ENCODE measurements at places on chromosomes 12 and 14.

- DNase-seq = no peak
These were observed 164.4 kb downstream of the TSPAN9 start for GRCh38 chr12:3241621-3242020.

GRCh38 chr12:58156697-58157096, 215.3 kb downstream of the ATP23 start:
- no peak for DNase-seq

- DNase-seq = no peak
These were observed 60.7 kb downstream of the CCNK start for GRCh38 chr14:99541677-99542470.

- DNase-seq = no peak
These were observed 387.0 kb upstream of the GARIN6 start for GRCh38 chr12:99260456-99260996.

DNA sequence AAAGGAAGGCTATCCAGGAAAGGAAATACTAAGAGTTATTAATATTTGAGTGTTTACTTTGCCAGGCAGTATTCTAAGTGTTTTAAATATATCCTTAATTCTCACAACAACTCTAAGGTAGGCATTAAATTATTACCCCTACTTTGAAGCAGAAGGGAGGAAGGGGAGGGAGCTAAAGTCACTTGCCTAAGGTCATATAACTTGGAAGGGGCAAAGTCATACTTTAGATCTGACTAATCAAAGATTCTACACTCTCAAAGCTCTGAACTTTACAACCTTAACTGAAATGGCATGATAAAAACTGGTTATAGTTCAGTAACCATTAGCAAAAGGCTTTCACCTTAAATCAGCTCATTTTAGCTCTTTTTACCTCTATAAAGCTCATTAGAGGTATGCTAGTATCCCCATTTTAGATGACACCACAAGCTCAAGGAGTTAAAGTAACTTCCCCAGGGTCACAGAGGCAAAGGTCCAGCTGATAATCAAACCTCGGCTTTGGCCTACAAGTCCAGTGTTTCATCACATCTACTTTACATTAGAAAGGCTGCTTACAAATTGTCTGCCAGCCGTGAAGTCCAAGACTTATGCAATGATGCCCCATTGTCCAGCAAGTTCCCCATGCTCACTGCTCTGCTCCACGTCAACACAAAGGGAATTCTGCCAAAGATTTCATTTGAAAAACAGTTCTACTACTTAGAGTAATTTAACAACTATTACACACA, 223.9 kb downstream of the MED13L start:
- peak; percentile 60 for DNase-seq

DNA sequence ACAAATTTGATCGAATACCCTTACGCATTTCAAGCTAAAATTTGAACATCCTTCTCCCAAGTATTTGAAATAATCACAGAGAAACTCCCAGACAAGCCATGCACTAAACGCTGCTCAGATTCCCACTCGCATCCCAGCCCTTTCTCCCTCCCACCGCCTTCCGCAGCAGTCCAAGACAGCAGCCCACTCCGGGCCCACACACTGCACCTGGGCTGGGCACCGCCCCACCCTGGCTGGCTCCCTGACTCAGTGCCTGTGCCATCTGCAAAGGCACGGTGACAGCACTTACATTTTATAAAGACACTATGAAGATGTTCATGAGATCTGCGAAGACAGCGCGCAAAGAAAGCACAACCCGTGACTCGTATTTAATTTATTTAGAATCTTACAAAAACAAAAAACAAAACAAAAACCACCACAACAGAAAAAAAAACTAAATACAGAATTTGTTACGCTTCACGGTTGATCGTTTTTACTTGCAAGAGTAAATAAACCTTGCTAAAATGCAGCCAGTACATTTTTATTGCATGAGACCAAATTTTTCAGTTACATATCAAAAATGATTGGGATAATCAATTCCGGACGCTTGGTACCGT, 17.2 kb upstream of the CDK2AP1 start:
- peak; percentile 77 for DNase-seq

DNA sequence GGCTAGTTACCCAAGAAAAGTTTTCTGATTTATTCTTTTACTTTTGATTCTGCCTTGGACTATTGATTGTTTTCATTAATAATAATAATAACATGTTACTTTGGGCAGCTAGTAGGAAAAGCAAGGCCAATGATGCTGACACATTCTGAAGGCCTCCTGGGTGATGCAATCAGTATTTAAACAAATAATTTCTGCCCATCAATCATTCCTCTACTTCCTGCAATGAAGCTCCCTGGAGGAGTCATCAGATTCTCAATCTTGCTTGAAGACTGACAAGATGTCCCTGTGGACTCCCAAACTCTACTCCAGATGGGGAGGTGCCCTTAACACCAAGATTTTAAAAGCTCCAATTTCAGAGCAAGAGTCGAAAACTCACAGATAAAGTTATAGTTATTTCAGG, at the start of gene SPX:
Gene SPX (plus strand): TSS at position 244 of the 400 bp plus-strand sequence. CDS start 177 bp downstream, outside the sequence.
- DNase-seq = no peak

DNA sequence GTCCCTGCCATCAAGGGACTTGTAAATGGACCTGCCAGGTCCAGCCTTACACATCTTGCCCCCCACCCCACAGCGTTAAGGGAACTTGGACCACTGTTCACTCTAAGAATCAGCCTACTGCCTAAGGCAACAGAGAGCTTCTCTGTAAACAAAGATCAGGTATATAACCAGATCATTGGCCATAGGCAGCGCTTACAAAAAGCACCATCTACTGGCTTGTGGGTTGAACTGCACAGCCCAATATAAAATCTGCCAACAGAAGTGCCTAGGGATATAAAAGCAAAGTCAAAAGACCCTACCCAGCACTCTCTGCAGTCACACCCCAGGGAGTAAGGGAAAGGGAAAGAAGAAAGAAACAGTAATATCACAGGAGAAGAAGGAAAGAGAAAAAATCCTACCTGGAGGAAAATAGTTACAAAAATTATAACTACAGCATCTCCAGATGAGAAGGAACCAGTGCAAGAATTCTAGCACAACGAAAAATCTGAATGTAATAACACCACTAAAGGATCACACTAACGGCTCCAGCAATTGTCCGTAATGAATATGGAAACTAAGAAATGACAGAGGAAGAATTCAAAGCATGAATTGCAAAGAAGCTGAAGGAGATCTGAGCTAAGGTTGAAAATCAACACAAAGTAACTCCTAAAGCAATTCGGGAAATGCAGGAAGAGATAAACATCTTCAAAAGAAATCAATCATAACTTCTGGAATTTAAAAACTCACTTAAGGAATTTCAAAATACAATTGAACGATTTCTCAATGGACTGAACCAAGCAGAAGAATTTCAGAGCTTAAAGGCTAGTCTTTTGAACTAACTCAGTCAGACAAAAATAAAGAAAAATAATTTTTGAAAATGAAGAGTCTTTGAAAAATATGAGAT, 95.2 kb upstream of the PCED1B start:
- no peak for DNase-seq

GRCh38 chr14:96826818-96827217, 29.6 kb downstream of the VRK1 start:
- DNase-seq = no peak

GRCh38 chr14:49582113-49582977, 3.8 kb downstream of the RPS29 start:
- DNase-seq = no peak

- no peak for DNase-seq
These were observed 1151.0 kb downstream of the BCL11B start for GRCh38 chr14:98120831-98121464.

DNA sequence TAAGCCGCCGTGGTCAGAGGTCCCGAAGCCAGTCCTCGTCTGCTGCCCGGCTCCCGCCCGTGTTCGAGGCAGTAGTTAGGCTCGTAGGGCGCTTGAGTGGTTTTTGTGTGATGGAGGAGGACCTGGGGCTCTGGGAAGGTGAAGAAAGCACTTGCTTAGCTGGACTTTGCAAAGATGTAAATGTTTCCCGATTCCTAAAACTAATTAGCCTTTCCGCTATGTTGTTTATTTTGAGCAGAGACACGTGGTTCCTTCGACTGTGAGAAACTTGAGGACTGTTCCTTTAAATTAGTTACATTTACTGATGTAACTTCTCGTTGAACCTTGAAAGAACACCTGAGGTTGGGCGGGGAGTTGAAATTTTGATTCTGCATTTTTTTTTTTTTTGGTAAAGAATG, 33.9 kb downstream of the MIA2 start:
- DNase-seq = no peak

DNA sequence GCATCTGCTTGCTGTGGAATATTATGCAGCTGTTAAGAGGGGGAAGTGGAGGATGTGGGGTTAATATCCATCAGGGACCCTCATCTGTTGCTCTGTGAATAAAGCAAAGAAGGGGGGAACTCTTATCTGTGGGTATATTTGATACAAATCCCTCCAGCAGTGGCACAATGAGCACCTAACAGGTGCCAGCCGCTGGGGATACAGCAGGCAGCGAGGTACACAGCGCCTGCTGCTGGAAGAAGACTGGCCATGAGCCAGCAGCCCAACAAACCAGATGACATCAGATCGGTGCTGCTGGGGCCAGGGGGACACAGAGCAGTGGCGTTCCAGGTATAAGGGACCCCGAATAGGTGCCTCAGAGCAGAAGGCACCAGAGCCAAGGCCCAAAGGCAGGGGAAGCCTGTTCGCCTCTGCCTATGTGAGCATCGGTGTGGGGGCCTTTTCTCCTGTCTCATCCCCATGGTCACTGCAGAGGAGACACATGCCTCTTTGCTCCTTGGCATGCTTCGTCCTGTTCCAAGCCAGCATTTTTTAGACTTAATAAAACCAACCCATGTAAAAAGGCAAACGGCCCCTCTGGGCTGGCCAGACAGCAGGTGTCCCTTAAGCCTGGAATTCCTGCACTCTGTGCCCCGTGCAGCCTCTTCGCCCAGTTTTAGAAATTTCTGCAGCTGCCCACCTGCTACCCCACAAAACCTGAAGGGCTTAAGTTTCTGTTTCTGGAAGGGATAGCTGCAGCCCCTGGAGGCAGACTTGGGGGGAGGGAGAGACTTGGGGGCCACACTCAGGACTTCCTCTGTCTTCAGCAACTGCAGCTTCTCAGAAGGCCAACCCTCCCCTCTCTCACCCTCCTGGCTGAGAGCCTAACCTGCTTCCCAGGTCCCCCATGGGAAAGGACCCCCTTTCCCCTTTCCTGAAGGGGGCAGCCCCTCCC, 1.6 kb upstream of the CKB start:
- DNase-seq = no peak

DNA sequence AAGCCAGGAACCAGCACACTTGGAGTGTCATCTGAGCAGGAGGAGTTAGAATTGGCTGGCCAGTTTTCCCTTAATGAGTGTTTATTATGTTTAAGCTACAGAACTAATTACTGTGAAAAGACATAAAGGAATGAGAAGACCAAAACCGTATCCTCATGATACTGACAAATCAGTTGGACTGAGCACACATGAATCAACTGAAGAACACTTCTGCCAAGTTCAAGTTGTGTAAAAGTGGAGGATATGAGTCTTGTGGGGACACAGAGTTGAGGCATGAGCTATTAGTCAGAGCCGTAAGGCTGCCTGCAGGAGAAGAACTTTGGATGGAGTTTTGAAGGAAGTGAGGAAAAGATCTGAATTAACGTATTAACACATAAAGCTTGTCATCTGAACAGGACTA, 43.1 kb downstream of the HMGA2 start:
- DNase-seq = no peak

- DNase-seq = no peak
These were observed 64.1 kb downstream of the ITPR2 start for GRCh38 chr12:26768611-26769603.

- DNase-seq = no peak
These were observed 7.4 kb upstream of the AMIGO2 start for GRCh38 chr12:47087088-47087688.

- DNase-seq = no peak
These were observed 8.0 kb downstream of the ASPG start for GRCh38 chr14:104093366-104094055.

DNA sequence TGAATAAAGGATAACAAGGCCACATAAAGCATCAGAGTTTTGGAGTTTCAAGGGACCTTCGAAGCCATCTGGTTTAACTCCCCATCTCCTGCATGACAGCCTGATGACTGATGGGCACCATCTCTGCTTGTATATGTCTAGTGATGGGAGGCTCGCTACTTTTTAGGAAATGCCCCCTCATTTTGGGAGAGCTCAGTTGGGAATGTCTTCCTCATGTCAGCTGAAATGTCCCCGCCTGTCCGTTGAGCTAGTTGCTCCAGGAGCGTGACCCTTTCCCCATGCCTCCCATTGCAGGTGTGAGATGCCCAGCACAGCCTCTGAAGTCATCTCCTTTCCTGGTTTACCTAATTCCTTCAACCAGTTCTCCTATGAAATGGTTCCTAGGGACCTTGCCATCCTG, 69.6 kb upstream of the CAPRIN2 start:
- DNase-seq = no peak

- DNase-seq = no peak
These were observed 6.2 kb upstream of the CCT2 start for GRCh38 chr12:69579029-69579428.

DNA sequence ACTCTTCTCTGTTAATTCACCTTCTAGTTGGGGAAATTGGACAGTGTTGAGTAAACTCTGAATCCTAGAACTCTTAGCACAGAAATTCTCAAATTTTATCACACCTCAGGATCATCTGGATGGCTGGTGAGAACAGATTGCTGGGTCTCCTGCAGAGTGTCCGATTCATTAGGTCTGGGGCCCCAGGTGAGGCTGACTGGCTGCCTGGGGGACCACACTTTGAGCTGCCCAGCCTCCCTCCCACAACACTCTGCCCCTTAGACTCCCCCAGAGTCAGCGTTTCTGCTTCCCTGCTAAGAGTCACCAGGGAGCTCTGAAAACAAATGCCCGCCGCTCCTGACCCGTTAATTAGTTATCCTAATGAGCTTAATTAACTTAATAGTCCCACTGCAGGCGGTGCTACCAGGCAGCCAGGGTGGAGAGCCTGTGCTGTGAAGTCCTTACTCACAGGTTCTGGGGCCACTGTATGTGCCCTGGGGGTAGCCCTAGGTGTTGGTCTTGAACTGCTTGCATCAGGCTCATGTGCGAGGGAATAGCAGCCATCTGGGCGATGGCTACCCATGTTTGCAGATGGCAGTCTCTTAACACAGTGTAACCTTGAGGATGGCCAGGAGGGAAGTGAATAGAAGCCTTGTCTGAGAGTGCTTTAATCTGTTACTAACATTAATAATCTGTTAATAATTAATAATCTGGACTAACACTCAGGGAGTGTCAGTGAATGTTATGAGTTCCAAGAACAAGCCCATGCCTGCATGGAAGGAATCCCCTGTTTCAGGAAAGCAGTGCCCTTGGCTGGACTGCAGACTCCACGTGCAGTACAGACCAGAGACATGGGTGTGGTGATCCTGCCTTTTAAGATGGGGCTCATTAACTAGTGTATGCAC, 35.6 kb downstream of the AACS start:
- no peak for DNase-seq

GRCh38 chr14:86708846-86709339, 1178.9 kb downstream of the FLRT2 start:
- DNase-seq = no peak

Measured in head of caudate nucleus (tissue), 42 donors.